ENCODE measurements at places on chromosomes 4 and X. TPM values are rescaled to one million over a fixed set of nuclear protein-coding genes. Genes with fewer than 3 reads are reported as not detected.
A peak's percentile ranks its signal among the peaks of the same experiment; 100 is the strongest.

Gene POU3F4
- 16.3 TPM for total RNA-seq

Gene FHIP1A
- 2.0 TPM for total RNA-seq

- DNase-seq = no peak
These were observed 379.6 kb downstream of the IL15 start for GRCh38 chr4:142016031-142016430.

Gene FAM9C
- 0.41 TPM for total RNA-seq

DNA sequence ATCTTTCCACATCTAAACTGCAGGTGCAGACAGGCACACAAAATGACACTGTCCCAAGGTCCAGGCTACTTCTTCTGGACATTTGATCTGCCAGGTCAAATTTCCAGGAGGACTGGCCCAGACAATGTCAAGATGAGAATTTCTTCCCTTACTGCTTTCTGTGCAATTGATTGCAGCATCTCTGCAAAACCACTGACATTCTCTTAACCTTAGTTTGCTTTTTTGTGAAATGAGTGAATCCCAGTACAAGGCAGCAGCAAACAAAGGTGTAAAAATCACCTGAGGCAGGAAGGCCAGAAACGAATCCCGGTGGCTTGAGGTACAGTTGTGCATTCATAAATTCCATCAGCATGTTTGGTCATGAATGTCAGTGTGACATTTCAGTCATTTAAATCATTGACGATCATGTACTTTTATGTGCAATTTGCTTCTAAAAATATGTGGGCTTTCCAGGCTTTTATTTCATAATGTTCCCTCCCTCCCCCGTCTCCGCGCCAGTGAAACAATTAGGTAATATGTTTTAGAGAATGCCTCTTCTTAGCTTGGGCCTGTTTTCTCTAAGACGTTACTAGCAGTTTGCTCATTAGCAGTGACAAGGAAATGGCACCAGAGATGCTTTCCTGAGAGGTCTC, 39.1 kb downstream of the NHS start:
- no peak for DNase-seq

DNA sequence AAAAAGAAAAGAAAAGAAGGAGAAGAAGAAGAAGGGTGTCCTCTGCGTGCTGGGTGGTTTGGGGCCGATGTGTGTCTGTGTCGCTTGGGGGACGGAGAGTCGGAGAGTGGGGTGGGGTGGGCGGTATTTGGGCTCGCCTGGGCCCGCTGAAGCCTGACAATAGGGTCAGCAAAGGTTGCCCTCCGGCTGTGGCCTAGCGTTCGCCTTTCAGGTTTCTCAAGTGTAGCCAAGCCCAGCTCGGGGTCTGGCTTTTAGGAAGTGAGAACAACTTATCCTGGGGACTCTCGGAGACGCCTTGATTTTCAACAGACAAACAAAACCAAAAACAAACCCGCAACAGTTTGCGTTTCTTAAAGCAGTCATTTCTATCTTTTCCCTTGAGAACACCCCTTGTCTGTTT, 4.1 kb upstream of the SOX3 start:
- DNase-seq = no peak

GRCh38 chrX:132876523-132877338, 81.7 kb downstream of the HS6ST2 start:
- DNase-seq = no peak

Gene JADE1
- 28.5 TPM for total RNA-seq

GRCh38 chr4:123236606-123237005, 160.0 kb upstream of the SPRY1 start:
- DNase-seq = no peak

- no peak for DNase-seq
These were observed 95.4 kb downstream of the MBNL3 start for GRCh38 chrX:132393485-132393884.

Gene CT45A10
- not detected for total RNA-seq

DNA sequence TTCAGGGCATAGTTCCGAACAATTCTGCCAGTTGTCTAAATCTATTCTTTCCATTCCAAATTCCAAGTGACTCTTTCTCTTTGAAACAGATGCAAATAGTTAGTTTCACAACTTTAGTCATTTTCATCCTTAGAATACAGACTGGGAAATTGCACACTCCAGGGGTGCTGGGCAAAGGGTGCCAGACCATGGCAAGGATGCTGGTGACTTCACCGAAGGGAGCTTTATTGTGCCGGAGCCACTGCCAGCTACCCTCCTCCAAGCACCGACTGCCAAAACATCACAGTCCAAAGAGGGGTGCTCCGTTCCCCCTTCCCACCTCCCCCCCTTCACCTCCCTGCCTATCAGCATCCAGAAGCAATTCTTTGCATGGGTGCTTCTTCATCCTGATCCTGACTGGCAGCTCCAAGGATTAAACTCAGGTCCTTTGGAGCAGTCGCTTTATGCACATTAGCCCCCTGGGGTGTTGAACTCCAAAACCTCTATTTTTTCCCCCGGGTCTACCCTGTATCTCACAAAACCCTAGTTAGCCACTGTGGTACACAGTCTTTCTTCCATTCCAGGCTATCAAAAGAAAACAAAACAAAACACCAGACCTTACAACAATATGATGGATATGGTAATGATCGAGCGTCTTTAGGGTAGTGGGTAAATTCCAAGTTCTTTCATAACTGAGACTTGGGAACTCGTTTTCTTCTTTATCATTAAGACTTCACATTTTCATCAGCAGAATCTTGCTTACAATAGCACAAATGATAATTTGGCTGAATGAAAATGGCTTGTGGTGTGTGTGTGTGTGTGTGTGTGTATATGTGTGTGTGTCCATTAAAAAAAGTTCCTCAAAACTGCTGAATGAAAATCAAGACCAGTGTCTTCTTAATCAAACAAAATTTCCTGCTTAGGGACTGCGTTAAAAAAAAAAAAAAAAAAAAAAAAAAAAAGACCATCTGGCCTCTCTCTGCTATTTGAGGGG, 28.7 kb downstream of the MID1 start:
- no peak for DNase-seq

GRCh38 chrX:56233682-56234081, 1.5 kb downstream of the KLF8 start:
- peak; percentile 15 for DNase-seq

- no peak for DNase-seq
These were observed 91.8 kb upstream of the ENPP6 start for GRCh38 chr4:184309241-184310170.

- peak; percentile 30 for DNase-seq
These were observed 174.5 kb downstream of the NSUN7 start for GRCh38 chr4:40924096-40924792.

- DNase-seq = no peak
These were observed 17.9 kb upstream of the CDKN2AIP start for GRCh38 chr4:183426507-183426906.

Gene SLC6A14
- total RNA-seq = not detected

Data from frontal cortex (tissue), 4 donors.